CD8-positive, alpha-beta T cell (primary cell): ENCODE measurements at places on chromosomes 3 and 15.

- no peak for DNase-seq
Observed at GRCh38 chr3:27090275-27091041, 278.7 kb downstream of the NEK10 start.

DNA sequence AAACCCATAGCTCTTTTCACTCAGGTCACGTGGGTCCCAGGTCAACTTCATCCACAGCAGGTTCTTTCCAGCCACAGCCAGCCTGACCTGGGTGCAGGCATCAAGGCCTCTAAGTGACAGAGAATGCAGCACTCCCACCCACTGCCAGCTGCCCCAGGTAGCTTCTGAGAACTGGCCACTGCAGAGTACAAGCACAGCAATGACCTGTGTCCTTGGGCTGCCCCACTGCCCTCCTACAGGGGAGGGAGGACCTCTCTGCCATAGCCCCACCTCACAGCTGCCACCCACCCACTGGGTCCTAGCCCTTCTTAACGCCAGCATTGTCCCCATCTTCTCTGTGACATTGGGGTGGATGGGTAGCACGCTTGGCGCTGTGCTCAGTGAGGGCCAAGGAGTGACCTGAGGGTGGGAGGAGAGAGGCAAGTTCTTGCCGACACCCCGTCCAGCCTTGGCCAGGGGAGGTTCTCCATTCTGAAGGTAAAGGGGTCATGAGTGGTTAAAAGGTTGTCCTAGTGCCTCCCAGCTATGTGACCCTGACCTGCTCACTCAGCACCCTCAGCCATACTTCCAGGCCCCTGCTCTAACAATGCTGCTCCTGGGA is 12.4 kb downstream of the CISH start:
- DNase-seq: no peak

DNA sequence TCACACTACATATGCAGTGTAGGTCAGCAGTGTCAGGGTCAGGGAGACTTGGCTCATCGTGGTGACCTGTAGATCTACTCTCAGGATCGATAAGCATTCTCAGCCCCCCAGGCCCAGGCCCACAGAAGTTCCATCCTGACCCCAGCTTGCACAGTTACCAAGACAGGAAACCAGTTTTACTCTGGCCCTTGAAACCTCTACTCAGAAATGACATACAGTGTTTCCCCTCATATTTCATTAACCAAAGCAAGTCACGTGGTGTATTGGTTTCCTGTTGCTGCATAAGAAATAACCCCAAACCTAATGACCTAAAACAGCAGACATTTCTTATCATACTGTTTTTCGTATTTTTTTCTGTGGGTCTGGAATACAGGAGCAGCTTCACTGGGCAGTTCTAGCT is 242.2 kb downstream of the SLCO3A1 start:
- no peak for DNase-seq

DNA sequence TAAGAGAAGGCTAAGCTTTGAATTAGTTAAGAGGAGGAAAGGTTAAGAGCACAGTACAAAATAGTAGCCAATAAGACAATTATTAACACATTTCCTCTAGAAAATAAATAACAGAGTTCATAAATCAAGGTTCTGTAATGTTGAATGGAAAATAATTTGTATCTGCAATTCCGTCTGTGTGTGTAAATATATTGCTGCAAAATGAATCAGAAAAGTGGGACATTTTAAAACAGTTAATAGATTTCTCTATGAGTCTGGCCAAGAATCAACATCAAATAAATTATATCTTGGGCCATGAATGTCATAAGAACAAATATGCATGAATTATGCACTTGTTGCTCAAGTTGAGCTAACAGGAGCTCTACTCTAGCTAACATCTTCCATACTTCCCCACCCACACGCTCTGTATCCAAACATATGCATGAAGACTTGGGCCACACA is 14.2 kb upstream of the SUCNR1 start:
- no peak for DNase-seq

- no peak for DNase-seq
Observed at GRCh38 chr3:30610702-30611368, 4.4 kb downstream of the TGFBR2 start.
